ENCODE measurements at places on chromosomes 5 and 9.

GRCh38 chr5:68698025-68698940 is 395.5 kb upstream of the SLC30A5 start:
- DNase-seq = no peak

DNA sequence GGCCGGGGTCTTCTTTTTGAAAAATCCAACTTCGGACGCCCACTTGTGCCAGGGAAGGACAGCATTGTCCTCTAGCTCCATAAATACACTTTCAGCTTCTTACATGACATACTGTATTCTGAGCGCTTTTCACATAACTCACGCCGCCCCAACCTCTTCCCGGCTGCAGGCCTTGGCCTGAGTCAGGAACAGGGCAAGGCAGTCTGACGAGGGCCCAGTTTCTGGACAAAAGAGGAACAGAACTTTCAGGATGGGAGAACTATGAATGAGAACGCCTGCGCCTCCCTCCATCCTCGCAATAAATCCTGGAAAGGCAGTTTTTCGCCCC is 650 bp downstream of the DCTN4 start:
- DNase-seq = no peak

DNA sequence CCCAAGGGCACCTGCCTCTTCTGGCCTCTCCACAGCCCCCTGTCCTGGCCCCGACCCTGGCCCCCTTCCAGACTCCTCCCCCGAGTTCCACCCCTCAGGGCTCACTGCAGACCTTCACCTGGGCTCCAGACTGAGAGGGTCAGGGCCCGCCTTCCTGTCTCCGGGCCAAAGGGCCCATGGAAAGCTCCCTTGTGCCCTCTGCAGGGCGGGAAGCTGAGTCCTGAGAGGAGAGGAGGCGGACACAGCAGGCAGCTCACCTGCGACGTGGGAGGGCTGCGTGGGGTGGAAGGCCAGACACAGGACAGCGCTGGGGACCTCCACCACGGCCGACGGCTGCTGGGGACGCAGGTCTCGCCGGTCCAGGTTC is 20.6 kb downstream of the DYNC2I2 start:
- DNase-seq = no peak

GRCh38 chr5:98798847-98799246 is 25.4 kb downstream of the RGMB start:
- no peak for DNase-seq

GRCh38 chr5:151212406-151212798 is 11.5 kb downstream of the CCDC69 start:
- no peak for DNase-seq

GRCh38 chr5:179902763-179903158 is 4.9 kb downstream of the TBC1D9B start:
- no peak for DNase-seq

GRCh38 chr9:131393622-131394463 is at the start of gene PRRC2B:
Gene PRRC2B (plus strand): TSS chr9:131394086. CDS start chr9:131430145, 36,059 bp downstream.
- DNase-seq = no peak

DNA sequence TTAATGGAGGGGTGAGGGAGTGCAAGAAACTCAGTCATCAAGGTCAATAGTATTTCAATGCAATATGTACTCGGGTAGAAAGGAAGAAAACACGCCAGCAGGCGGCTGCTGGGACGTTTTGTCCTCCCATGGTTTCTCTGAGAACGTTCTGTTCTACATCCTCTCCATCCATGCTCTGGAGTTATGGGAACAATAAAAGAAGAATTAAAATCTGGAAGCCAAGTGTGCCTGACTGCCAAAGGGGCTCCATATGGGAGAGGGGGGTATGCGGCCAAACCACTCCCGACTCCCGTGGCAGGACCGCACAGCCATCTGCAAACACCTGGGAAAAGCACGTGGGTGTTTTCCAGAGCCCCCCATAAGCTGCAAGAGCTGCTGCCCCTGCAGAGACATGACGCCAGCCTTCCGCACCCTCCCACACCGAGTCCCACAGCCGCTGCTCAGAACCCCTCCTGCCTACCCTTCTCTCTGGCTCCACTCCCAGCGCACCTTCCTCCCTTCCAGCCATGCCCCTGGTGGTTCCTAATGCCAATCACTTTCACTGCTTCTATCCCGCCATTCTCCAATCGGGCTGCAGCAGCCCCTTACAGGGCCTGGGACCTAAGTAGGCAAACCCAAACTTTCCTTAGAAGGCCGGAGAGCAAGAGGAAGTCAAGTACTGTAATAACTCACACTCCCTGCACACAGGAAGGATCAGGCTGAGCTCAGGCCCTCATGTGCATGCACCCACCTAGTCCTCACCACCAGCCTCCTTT is 241.6 kb downstream of the SYK start:
- no peak for DNase-seq

GRCh38 chr5:57317341-57317740 is 143.5 kb downstream of the GPBP1 start:
- no peak for DNase-seq

DNA sequence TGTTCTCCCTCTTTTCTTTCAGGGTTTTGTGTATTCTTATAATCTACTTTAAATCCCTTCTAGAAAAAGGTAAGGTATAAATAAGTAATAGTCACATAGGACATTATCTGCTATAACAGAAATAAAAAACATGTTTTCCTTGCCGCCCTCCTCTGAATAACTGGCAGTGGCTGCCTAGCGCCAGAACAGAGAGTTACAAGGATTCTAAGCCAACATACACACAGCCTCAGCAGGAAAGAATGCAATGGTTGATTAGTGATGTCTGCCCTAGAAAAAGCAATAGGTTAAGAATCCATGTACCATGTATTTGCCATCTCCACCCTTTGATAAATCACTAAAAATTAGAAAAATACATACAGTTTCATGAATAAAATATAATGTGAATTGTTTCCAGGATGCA is 4.9 kb downstream of the MED27 start:
- DNase-seq = no peak

- DNase-seq = no peak
These were observed 3.3 kb upstream of the FBXW11 start for GRCh38 chr5:172009536-172010270.

- no peak for DNase-seq
These were observed 308.1 kb upstream of the TLE4 start for GRCh38 chr9:79263628-79264027.

DNA sequence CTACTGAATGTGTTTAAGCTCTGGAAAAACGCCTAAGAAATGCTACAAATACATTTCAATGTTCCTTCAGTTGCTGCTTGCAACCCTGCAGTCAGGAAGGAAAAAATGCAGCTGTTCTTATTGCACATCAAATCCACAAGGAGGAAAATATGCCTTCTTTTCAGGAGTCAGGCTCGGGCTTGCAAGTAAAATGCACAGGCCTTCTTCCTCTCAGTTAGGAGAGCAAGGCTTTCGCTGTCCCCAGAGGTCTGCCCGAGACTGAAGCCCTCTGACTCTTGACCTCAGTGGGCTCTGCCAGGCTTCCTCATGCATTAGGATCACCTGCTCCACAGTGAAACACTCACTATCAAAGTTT is 899 bp upstream of the SHC3 start:
- DNase-seq = no peak

GRCh38 chr5:151208481-151208914 is 15.4 kb downstream of the CCDC69 start:
- DNase-seq = no peak
